ENCODE measurements at places on chromosomes 6 and 20. TPM values are rescaled to one million over a fixed set of nuclear protein-coding genes. Genes with fewer than 3 reads are reported as not detected.

The FAM209A gene
- total RNA-seq: 0.37 TPM

The ATP9A gene
- 20.0 TPM for total RNA-seq

The CYP39A1 gene
- total RNA-seq: not detected

The C6orf141 gene
- total RNA-seq: 8.5 TPM

The RRAGD gene
- 3.6 TPM for total RNA-seq

The BNIP5 gene
- 0.04 TPM for total RNA-seq

The SMLR1 gene
- not detected for total RNA-seq

The PRKN gene
- not detected for total RNA-seq

The SOX18 gene
- total RNA-seq: 1.9 TPM
